ENCODE measurements at places on chromosomes 5 and 9.

DNA sequence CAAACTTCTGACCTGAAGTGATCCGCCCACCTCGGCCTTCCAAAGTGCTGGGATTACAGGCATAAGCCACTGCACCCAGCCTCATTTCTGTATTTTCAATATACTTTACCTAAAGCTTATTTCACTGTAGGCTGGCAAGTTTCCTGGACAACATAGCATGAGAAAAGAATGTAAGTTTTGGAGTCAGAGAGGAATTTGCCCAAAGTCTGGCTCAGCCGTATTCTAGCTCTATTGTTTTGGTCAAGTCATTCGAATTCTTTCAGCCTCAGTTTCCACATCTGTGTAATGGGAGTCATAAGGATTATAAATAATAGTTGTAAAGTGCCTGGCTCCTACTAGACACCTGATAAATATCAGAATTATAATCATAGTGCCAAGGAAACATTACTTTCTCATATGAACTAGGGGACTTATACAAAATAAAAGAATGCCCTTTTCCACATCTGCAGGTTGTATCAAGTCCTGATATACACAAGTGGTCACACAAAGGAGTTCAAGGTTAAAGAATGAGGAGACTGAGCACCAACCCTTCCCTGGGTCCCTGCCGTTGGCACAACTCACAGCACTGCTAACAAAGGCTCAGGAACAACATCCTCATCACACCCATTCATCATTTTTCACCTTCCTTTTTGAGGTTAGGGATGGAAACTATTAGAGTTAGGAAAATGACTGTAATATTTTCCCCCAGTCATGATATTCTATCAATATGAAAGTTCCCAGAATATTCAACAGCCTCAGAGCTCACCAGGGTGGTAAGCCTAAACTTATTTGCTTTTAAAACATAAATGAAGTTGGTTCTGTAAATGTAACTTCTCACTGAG, 34.6 kb upstream of the RAI14 start:
- DNase-seq = no peak

DNA sequence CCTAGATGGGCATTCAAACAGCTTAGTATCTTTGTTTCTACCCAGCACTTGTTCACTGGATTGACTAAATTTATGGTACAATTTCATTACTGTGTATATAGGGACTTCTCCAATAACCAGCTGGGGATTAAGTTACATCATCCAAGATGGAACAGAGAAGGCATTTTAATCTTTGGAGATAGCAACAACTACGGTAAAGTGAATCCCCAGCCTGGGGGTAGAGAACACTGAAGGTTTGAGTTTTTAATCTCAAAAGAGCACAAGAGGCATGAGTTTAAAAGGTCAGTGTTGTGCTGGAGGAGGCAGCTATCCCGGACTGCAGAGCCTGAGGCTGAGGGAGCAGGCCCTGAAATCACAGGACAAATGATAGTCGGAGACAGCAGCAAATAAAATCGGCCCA, 28.6 kb downstream of the DDX31 start:
- DNase-seq = no peak

- DNase-seq = no peak
These were observed 167.3 kb downstream of the TAF11L14 start for GRCh38 chr5:17801595-17801994.

DNA sequence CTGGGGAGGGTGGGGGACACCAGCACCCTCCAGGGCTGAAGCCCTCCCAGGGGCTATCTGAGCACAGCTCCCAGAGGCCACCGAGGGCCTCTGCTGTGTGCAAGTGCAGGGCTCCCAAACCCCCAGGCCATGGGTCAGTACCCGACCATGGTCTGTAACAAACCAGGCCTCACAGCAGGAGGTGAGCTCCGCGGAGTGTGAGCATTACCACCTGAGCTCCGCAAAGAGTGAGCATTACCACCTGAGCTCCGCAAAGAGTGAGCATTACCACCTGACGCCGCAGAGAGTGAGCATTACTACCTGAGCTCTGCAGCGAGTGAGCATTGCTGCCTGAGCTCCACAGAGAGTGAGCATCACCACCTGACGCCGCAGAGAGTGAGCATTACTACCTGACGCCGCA, 152.9 kb upstream of the IRX2 start:
- no peak for DNase-seq

DNA sequence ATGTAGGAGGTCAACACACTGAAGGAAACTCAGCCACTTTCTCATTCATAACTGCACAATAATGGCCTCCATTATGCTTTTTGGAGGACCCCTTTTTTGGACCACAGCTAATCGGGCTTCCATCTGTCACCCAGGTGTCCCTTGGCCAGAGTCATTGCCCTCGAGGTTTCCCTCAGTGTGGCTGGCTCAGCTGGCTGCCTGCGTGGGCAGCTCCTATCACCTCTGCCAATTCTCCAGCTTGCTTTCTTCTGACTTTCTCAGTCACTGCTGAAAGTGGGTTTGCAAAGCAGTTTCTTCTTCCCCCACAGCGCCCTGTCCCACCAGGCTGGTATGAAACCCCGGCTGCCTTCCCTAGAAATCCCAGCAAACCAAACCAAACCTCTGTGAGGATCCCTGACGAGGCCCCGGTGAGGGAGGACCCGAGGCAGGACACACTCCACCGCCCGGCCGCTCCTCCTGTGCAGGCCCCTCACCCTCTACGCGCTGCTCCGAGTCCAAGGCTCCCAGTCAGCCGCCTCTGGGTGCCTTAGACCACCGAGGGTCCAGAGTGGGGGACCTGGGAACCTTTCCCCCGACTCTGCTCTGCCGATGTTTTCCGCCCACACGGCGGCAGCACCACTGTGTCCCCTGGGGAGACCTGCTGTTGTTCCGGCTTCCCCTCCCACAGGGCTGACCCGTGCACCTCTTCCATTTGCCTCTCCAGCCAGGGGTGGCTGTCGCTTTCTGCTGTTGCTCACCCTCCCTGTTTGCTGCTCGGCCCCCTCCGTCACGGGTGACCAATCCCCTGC, 109.5 kb downstream of the TENT4A start:
- no peak for DNase-seq

DNA sequence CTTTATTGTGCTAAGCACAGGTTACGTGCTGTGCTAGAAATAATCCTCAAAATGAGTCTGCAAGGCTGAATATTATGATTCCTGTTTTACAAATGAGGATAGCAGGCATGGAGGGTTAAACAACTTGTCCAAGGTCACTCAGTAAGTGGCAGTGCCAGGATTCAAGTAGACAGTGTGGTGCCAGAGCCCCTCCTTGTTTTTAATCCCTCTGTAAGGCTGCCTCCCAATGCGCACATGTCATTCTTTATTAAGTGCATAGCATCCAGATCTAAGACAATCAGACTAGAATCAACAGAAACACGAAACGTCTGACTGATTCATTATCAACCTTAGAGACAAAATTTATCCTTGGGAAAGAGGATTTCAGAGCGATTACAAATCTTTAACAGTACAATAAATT, 199.6 kb downstream of the SMARCA2 start:
- DNase-seq = no peak

All from effector CD4-positive, alpha-beta T cell (primary cell).